ENCODE measurements at places on chromosomes 12 and 14. TPM values are rescaled to one million over a fixed set of nuclear protein-coding genes. Genes with fewer than 3 reads are reported as not detected.

- DNase-seq, result peak; percentile 64
Measured at GRCh38 chr12:47742253-47742825, 16.3 kb downstream of the RAPGEF3 start.

- no peak for DNase-seq
Measured at GRCh38 chr12:63802012-63802608, 22.4 kb downstream of the RXYLT1 start.

- no peak for DNase-seq
Measured at GRCh38 chr12:30845676-30846075, 80.9 kb upstream of the TSPAN11 start.

DNA sequence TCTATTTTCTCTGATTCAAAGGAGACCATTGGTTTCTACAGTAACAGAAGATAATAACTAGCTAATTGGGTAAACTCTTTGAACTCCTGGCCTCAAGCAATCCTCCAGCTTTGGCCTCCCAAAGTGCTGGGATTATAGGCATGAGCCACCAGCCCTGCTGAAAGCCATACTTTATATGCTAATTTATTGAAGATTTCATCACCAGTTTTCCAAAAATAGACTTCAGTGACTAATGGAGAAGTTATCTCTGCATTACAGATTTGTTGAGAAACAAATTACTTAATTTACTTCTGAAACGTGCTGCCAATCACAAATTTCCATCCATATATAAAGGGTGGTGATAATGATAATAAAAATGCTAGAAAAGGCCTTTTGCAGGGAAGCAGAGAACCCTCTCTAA, 1758.1 kb upstream of the SEL1L start:
- no peak for DNase-seq

DNA sequence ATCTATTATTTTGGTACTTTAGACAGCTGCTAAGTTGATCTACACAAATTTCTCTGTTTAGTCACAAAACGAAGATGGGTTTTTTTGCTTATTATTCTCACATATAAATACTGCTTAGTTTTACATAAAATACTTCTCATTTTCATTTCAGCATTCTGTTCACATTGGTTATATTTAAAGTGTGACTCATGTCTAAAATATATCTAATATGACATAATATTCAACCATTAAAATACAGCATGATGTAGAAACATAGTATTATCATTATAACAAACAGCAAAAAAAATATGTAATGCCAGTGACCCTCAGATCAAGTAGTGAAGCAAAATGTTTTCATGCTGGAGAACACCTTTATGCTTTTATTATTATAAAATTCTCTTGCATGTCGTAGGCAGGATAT, 63.7 kb downstream of the SH2B3 start:
- no peak for DNase-seq

- peak; percentile 40 for DNase-seq
Measured at GRCh38 chr14:105487986-105488777, 1.5 kb downstream of the CRIP1 start.

DNA sequence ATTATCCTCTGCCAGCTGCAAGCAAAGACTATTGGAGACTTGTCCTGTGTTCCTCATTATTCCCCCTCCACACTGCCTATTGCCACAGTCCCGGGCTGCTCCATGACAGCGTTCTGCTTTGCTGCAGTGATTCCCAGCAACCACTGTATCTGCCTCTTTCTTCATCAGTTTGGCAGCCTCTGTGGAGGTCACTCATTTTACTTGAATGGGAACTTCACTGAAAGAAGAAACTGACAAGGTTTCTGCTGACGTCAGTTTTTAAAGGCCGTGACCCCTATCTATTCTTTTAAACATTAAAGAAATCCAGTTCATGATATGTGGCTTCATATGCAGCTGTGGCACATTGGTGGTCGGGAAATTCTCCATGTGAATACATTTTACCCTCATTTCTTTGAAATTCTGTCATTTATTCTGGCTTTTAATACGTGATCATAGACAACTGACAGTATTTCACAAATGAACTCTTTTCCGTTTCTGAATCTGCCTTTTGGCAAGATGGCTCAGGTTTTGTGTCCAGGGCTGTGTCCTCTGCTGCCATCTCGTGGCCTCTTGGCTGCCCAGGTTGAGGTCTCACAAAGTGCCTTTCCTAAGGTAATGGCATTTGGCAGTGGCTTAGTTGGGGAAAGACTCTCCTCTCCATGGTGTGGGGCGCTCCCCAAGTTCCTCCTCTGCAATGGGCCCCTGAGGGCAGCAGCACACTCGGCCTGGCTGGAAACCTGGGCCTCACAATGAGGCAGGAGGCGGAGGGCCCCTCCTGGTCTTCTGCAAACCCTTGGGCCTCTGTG, 5.8 kb downstream of the TMEM253 start:
- peak; percentile 63 for DNase-seq

DNA sequence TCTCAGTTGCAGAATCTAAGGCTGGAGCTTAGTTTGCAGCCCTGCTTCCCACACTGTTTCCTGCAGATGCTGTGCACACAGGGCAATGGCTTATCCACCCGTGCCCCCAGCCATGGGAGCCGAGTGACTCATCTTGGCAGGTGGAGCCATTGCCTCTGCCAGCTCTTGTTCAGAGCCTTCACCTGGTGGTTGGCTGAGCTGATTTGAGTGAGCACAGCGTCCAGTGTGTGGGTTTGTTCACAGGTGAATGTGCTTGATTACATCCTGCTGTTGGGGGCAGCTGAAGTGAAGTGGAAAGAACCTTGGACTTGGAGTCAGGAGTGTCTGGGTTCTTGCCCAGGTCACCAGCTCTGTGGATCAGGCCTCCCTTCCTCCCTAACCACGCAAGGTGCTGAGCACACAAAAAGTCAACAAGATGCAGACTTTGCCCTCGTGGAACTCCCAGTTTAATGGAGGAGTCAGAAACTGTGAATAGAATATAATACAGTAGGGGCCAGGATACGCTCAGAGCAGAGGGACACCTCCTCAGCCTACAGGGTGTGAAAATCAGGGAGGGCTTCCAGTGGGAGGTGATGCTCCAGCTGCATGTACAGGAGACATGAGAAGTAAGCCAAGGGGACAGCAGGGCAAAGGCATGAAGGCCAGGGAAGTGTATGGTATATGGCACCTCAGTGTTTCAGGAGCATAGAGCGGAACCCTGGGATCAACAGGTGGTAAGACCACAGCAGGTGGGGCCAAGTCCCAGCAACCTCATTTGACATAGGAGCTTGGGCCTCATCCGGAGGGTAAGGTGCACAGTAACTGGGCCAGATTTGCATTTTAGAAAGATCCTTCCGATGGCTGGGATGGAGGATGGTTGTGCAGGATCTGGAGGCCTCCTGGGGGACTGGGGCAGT, 22.8 kb downstream of the JDP2 start:
- DNase-seq, result no peak

DNA sequence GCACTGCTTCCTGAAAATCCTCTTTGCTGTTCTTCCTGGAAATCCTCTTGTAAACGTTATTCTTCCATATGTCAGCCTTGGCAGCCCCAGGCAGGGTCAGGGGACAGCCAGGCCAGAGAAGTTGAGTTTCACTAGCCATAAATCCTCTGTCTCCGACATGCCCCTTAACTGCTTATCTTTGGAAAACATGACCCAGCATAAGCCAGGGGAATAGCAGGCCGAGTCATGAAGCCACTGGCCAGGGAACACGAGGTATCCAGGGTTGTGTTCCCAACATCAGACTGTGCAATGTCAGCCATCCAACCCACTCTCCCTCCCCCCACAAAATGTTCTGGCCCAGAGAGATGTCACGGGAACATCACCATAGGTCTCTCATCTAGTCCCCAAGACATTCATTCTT, 453.9 kb downstream of the MED13L start:
- DNase-seq, result no peak

DNA sequence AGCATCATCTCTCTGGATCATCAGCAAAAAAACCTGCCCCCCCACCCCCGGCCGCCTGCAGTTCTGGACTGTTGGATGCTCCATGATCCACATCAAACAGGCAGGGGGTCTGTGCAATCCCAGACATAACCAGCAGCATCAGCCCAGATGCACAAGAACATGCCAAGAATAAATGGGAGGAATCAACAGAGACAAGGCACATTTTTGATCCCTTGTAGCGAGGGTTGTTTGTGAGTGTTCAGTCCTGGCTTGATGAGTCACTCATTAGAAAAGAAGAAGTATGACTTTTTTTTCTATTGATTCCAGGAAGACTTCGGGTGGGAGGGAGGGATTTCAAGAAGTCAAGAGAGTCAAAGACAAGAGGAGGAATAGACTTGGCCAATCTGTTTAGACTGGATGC, 244.2 kb downstream of the KSR2 start:
- DNase-seq, result no peak

DNA sequence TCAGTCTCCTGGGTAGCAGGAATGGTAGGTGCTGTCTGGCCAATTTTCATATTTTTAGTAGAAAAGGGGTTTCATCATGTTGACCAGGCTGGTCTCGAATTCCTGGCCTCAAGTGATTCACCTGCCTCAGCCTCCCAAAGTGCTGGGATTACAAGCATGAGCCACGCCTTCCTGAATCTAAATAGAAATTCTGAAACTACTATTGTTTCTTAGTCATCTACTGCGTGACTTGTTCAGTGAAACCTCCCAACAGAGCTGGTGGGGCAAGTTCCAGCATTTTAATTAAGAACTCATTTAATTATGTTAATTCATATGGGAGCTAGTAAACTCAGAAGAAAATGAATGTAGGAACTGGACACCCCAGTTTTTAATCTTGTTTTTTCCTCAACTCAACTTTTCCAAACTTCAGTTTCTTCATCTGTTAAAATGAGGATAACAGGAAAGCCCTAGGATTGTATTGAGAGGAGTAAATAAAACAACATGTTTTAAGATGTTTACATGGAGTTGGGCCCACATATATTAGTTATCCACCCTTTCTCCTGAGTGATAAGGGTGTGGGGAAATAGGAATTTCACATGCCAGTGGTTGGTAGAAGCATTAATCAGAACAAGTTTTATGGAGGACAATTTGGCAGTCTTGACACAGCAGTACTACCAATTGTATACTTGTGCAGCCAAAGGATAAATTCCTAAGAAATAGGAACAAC, 335.8 kb upstream of the E2F7 start:
- no peak for DNase-seq

DNA sequence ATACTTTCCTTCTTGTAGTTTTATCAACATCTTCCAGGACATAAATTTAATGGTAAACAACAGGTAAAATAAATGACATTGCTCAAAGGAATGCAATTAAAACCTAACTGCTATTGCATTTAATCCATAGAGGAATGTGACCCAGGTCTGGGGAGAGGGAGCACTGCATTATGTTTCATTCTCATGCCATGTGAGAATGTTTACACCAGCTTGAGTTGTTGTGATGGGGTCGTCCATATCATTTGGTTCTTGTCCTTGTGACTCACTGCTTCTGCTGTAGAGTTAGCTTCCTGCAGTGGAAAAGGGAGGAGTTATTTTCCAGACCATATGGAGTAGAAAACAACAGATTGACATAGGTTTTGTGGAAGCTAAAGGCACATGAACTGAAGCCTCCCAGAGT, 129.3 kb upstream of the PMCH start:
- DNase-seq, result no peak

- no peak for DNase-seq
Measured at GRCh38 chr12:103909811-103910210, 20.4 kb upstream of the HSP90B1 start.

DNA sequence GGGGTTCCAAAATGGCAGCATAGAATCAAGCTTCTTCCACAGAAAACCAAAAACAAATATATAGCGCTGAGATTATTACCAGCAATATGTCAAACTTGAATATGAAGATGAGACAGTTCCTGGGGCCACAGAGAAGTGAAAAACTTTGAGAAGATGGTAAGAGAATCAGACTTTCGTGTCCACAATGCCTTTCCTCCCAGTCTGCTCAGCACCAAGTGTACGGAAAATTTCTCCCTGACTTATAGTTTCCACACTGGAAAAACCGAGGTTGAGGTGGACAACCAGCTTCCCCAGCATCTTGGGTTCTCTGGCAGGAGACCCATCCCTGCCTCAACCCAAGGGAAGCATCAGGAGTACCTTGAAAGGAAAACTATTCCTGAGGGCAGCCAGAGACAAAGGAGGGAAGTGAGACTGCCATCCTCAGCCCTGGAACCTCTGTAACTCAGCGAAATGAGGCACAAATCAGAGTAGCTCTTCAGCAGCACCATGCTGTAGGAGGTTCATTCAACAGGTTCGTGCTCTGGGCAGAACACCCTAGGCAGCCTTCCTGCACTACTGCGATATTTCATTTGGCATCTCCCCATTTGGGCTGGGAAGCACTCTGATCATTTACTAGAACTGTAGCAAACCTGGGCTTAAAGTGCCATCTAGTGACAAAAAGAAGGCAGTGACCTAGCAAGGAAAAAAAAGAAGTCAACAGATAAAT, 52.4 kb upstream of the CAPRIN2 start:
- peak; percentile 59 for DNase-seq

GRCh38 chr12:32671930-32672780, 6.9 kb upstream of the DNM1L start:
- DNase-seq, result peak; percentile 59

The NID2 gene
- polyA plus RNA-seq, result 1.1 TPM

The BDKRB2 gene
- polyA plus RNA-seq, result not detected

The ERBB3 gene
- 0.44 TPM for polyA plus RNA-seq

The VWF gene
- polyA plus RNA-seq, result not detected

All from CD4-positive, CD25-positive, alpha-beta regulatory T cell (primary cell).